ENCODE measurements at places on chromosomes 3 and 15.

GRCh38 chr15:73856458-73857192, 16.7 kb upstream of the TBC1D21 start:
- peak; percentile 41 for DNase-seq

- DNase-seq = no peak
Measured at GRCh38 chr15:100343251-100343650, 1.5 kb upstream of the ADAMTS17 start.

GRCh38 chr3:66588340-66588847, 87.6 kb upstream of the LRIG1 start:
- no peak for DNase-seq

DNA sequence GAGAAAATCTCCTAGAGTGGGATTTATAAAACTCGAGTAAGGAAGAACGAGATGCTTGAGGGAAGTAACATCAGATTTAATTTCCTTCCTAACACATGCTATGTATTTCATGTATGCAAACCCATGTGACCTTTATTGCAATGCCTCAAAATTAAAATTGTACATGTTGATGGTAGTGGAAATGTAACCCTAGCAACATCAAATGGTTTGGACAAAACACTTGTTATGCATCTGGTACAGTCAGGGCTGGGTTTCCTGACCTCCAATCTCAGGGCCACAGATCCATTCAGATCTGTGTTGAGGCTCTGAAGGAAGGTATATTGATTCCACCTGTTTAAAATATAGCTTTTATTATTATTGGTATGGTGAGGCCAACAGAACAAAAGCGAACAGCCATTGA, 246.0 kb downstream of the WNT5A start:
- no peak for DNase-seq

DNA sequence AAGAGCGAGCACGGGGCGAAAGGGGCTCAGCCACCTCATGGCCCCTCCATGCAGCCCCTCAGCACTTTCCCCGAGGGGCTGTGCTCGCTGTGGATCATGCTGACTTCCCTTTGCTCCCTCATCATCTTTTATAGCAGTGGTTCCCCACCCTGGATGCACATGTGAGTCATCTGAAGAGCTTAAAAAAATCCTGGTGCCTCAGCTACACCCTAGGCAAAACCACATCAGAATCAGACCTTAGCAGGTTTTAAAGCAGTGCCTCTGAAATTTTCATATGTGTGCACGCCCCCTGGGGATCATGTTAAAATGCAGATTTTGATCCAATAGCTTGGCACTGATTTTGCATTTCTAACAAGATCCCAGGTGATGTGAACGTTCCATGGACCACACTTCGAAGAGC, 50.9 kb downstream of the FEM1B start:
- no peak for DNase-seq

- DNase-seq = no peak
Measured at GRCh38 chr3:27661797-27662196, 60.3 kb downstream of the EOMES start.

- peak; percentile 63 for DNase-seq
Measured at GRCh38 chr3:10816019-10816862, at the start of gene SLC6A11. Gene SLC6A11, plus strand, starts transcription at chr3:10816228. Its CDS starts 38 bp downstream, at chr3:10816266.

DNA sequence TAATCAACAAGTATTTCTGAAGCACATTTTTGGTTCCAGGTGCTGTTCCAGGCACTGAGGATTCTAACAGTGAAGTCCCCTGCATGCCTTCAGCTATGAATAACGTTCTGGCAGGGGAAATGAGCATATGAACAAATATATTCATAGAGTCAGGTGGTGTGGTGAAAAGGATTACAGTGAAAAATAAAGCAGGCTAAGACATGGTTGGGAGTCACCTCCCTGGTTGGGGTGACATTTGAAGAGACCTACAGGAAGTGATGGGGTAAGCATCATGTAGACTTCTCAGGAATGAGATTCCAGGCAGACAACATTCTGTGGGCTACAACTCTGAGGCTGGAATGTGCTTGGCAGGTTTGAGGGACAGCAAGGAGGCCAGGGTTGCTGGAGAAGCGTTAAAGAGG, 15.0 kb downstream of the FRMD4B start:
- no peak for DNase-seq

DNA sequence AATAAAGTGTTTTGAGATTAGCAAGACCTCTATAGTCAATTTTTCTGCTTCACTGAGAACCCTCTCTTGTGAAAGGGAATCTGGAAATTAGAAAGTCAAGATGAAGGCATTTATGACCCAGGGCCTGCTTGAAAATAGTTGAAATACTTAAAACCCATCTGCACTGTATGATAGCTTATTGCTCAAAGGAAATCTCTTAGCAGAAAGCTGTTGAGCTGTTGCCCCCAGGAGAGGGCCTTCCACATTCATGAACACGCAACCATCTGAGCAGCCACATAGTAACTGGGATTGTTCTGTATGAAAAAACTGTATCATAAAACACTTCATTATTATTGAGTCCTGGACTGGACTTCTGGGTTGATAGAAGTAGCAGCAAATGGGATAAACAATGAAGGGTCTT, 106.4 kb upstream of the PTX3 start:
- no peak for DNase-seq

DNA sequence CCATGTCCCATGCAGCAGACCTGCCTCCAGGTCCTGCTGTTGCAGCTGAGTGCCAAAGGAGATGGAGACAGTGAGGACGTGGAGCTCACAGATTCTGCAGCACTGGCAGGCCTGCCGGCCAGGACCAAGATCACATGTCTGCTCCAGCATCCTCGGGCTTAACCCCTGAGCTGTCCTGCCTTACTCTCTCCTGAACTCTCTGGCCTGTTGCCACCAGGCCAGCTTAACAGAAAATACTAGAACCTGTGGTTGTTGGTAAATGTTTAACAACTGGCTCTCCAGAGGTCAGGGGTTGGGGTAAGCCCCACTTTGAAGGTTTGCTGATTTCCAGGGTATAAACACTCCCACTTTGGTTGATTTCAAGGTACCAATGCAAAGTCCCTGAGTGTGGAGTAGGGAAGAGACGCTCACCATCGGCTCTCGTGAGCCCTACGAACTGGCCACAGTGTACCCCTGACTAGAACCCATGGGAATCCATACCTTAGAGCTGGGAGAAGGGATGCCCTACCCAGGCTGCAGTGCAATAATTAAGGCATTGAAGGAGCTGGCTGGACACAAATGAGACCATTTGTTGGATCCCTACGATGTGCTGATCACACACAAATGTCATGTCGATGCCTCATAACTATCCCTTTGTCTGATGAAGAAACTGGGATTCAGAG, 147.9 kb downstream of the OR4M2 start:
- DNase-seq = peak; percentile 23

GRCh38 chr3:113212150-113212843, 940 bp downstream of the BOC start:
- no peak for DNase-seq

- DNase-seq = no peak
Measured at GRCh38 chr15:61762676-61763075, 297.6 kb downstream of the VPS13C start.

- DNase-seq = no peak
Measured at GRCh38 chr3:138873471-138874278, 38.9 kb upstream of the PIK3CB start.

All from dorsolateral prefrontal cortex (tissue), 122 donors.